ENCODE measurements at places on chromosomes 5 and 9. TPM values are rescaled to one million over a fixed set of nuclear protein-coding genes. Genes with fewer than 3 reads are reported as not detected.
A peak's percentile ranks its signal among the peaks of the same experiment; 100 is the strongest.

SARDH gene
- total RNA-seq = 0.63 TPM

GABRG2 gene
- not detected for total RNA-seq

AQP7 gene
- total RNA-seq = 74.9 TPM

IFNA13 gene
- total RNA-seq = not detected

NR4A3 gene
- 19.9 TPM for total RNA-seq

HTR4 gene
- total RNA-seq = 7.9 TPM

LRRC19 gene
- total RNA-seq = not detected

AFF4 gene
- 47.3 TPM for total RNA-seq

DNA sequence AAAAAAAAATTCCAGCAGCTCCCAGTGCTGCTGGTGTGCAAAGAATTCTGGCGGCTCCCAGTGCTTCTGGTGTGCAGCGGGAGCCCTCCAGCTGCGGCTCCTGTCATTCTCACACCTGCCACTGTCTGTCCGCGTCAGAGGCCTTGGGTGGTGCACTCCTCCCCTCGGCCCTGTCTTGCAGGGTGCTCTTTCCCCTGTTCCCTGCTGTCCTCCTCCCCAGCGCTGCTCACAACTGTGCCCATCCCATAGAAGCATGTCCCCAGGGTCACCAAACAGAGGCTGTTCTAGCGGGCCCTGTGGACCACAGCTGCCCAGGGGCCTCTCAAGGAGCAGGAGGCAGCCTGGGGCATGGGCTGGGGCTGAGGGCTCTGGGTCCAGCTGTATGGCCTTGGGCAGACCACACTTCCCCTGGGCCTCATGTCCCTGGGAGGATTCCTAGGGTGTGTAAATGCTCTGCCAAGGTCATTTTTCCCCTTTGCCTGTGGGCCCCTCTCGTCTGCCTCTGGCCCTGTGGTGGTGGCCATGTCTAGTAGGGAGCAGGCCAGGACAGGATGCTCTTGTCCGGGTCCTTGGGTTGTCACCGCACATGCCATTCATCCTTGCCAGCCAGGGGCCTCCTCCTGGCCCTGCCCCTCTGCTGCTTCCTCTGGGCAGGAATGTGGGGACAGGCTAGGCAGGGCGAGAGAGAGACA lies 68.2 kb downstream of the PHF2 start:
- no peak overlapping the region for H3K27ac ChIP-seq
- H3K36me3 ChIP-seq = peaks cover 40% of the 10 kb centered on the region
- H3K4me3 ChIP-seq = no peak overlapping the region
- H3K4me1 ChIP-seq = no peaks in the 10 kb centered on the region

DNA sequence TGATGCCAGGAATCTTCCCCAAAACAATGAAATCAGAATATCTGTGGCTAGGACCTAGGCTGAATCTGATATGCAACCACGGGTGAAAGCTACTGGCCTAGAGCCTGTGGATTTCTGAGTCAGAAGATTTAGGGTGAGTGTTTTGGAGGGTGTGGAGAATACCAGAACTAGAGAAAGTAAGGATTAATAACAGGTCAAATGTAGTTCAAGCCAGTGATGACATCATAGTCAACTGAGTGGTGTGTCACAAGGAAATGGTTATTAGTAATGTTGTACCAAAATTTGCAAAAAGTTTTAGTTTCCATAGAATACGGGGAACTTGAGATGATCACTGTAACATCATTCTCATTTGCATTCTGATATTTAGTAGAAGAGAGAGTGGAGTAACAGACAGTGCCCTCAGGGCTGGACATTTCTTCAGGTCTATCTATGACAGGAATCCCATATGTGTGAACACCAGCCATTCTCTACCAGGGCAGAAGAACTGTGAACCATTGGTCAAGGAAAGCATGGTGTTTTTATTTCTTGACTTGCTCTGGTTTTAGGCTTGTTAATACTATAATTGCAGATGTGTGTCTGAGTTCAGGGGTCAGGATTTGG lies 3.7 kb downstream of the GALNT12 start:
- no peak overlapping the region for H3K27ac ChIP-seq
- peaks cover 10% of the 10 kb centered on the region for H3K4me1 ChIP-seq

DNA sequence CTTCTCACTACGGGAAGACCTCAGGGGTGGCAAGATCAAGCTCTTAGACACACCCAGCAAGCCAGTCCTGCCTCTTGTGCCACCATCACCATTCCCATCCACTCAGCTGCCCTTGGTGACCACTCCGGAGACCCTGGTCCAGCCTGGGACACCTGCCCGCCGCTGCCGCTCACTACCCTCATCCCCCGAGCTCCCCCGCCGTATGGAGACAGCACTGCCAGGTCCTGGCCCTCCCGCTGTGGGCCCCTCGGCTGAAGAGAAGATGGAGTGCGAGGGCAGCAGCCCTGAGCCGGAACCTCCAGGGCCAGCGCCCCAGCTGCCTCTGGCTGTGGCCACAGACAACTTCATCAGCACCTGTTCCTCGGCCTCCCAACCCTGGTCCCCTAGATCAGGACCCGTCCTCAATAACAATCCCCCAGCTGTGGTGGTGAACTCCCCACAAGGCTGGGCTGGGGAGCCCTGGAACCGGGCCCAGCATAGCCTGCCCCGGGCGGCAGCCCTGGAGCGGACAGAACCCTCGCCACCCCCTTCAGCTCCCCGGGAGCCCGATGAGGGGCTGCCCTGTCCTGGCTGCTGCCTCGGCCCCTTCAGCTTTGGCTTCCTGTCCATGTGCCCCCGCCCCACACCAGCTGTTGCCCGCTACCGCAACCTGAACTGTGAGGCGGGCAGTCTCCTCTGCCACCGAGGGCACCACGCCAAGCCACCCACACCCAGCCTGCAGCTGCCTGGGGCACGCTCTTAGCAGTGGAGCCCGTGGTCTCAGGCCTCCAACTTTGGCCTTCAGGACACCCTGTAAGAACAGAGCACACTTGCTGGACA lies 4.1 kb downstream of the TESK1 start:
- DNase-seq = no peak
- no peaks in the 10 kb centered on the region for H3K27me3 ChIP-seq
- no peak overlapping the region for H3K4me3 ChIP-seq

- H3K27ac ChIP-seq = no peak overlapping the region
- no peak for DNase-seq
- no peaks in the 10 kb centered on the region for H3K27me3 ChIP-seq
- H3K4me1 ChIP-seq = no peaks in the 10 kb centered on the region
- no peaks in the 10 kb centered on the region for H3K36me3 ChIP-seq
Observed at GRCh38 chr9:124242331-124243194, 15.2 kb upstream of the NEK6 start.

- no peaks in the 10 kb centered on the region for H3K36me3 ChIP-seq
- no peaks in the 10 kb centered on the region for H3K27me3 ChIP-seq
- H3K4me1 ChIP-seq = no peaks in the 10 kb centered on the region
- no peak overlapping the region for H3K27ac ChIP-seq
- no peak for DNase-seq
Observed at GRCh38 chr9:8778356-8778755, 978.8 kb upstream of the DMAC1 start.

DNA sequence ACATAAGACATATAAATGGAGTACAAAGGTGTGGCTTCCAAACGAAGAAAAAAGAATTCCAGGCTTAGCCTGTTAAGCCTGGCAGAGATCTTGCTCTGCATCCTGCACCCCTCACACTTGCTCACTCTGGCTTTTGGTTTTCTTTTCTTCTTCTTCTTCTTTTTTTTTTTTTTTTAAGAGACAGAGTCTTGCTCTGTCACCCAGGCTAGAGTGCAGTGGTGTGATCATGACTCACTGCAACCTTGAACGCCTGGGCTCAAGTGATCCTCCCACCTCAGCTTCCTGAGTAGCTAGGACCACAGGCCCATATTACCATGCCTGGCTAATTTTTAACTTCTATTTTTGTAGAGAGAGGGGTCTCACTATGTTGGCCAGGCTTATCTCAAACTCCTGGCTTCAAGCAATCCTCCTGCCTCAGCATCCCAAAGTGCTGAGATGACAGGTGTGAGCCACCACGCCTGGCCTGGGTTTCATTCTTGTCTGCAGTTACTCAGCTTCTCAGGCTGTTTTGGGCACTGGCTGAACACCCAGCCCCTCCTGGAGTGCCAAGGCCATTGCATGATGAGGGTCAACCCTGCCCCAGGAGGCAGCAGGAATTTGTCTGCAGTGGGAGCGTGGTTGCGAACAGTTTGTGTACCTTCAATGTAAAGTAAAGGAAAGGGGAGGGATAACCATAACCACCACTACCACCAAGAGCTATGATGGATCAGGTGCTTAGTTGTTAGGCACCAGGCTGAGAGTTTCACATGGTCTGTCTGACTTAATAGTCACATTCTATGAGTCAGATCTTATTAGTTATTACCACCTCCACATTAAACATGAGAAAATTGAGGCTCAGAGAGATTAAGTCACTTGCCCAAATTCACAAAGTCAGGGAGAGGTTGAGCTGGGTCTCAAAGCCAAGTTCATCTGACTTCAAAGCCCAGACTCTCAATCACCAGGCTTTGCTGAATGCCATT lies 219.2 kb upstream of the PANK3 start:
- peaks cover 10% of the 10 kb centered on the region for H3K4me1 ChIP-seq
- no peaks in the 10 kb centered on the region for H3K27me3 ChIP-seq
- H3K36me3 ChIP-seq = no peaks in the 10 kb centered on the region

DNA sequence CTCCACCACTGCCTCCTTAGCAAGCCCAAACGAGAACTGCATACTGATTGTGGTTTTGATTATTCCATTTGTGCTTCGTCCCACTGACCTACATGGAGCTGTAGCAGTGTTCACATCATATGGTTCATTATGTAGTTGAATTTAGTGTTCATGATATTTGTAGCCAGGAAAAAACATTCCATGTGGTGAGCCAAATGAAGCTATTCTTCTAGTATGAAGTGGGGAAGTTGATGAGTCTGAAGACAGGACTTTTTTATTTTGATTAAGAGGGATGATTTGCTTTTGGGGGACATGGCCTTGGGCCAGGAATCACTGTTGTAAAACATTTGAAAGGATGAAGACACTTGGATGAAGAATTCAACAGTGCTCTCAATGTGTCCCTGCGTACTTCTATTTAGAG lies 192.9 kb upstream of the SLC27A6 start:
- H3K27ac ChIP-seq = no peak overlapping the region
- H3K27me3 ChIP-seq = no peaks in the 10 kb centered on the region
- H3K4me3 ChIP-seq = no peak overlapping the region
- no peaks in the 10 kb centered on the region for H3K36me3 ChIP-seq
- DNase-seq = no peak

GRCh38 chr5:132389585-132390286 lies 20.2 kb downstream of the SLC22A5 start:
- H3K36me3 ChIP-seq = peaks cover 26% of the 10 kb centered on the region
- no peaks in the 10 kb centered on the region for H3K4me1 ChIP-seq
- DNase-seq = no peak
- H3K27ac ChIP-seq = peak overlapping the region; percentile 88

GRCh38 chr5:91382530-91383026 lies 539 bp downstream of the ARRDC3 start:
- peaks cover 5% of the 10 kb centered on the region for H3K36me3 ChIP-seq
- H3K27ac ChIP-seq = peak overlapping the region; percentile 99
- H3K27me3 ChIP-seq = no peaks in the 10 kb centered on the region

DNA sequence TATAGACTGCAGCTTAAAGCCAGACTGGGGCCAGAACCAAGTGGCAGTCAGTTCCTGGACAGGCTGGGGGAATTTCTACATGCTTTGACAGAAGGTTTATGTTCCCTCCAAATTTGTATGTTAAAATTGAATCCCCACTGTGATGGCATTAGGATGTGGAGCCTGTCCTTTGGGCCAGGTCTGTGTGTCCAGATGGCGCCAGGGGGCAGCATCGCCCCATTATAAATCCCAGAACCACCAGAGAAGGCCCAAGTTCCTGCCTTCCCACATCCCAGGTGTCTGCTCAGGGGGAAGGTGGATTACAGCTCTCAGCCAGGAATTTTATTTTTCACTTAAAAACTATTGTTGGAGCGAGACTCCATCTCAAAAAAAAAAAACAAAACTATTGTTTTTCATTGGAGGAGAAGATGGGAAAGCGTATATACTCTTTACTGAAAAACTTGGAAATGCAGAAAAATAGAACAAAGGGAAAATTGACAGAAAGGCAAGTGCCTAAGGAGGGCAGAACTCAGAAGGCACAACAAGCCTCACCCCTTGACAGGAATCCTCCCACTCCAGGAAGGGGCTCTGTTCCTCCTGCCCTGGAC lies 5.0 kb downstream of the IL3 start:
- no peaks in the 10 kb centered on the region for H3K27me3 ChIP-seq
- H3K27ac ChIP-seq = no peak overlapping the region
- H3K36me3 ChIP-seq = no peaks in the 10 kb centered on the region
- no peaks in the 10 kb centered on the region for H3K4me1 ChIP-seq
- no peak for DNase-seq

- no peaks in the 10 kb centered on the region for H3K4me1 ChIP-seq
- H3K4me3 ChIP-seq = no peak overlapping the region
- DNase-seq = no peak
- H3K36me3 ChIP-seq = no peaks in the 10 kb centered on the region
Observed at GRCh38 chr9:133087429-133088145, 25.8 kb downstream of the CEL start.

GRCh38 chr5:93378073-93378472 lies 202.9 kb downstream of the NR2F1-AS1 start:
- H3K27ac ChIP-seq = no peak overlapping the region
- no peaks in the 10 kb centered on the region for H3K36me3 ChIP-seq
- H3K4me1 ChIP-seq = no peaks in the 10 kb centered on the region
- no peak for DNase-seq
- H3K4me3 ChIP-seq = no peak overlapping the region
- H3K27me3 ChIP-seq = no peaks in the 10 kb centered on the region

DNA sequence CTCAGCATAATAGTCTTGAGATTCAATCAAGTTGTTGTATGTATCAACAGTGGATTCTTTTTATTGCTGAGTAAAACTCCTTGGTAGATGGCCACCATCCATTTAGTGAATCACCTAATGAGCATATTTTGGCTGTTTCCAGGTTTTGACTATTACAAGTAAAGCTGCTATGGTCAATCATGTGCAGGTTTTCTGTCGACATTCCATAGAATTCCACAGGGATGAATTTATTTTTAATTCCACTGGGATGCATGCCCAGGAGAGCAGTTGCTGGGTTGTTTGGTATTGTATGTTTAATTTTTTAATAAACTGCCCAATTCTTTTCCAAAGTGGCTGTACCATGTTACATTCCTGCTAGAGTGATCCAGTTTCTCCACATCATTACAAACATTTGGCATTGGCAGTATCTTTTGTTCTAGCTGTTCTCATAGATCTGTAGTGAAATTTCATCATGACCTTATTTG lies 10.5 kb upstream of the S1PR3 start:
- no peak for DNase-seq
- H3K4me1 ChIP-seq = no peaks in the 10 kb centered on the region
- no peak overlapping the region for H3K4me3 ChIP-seq
- H3K27me3 ChIP-seq = no peaks in the 10 kb centered on the region
- no peak overlapping the region for H3K27ac ChIP-seq

- H3K4me3 ChIP-seq = no peak overlapping the region
- H3K36me3 ChIP-seq = no peaks in the 10 kb centered on the region
- no peaks in the 10 kb centered on the region for H3K4me1 ChIP-seq
- no peak overlapping the region for H3K27ac ChIP-seq
- H3K27me3 ChIP-seq = no peaks in the 10 kb centered on the region
Observed at GRCh38 chr9:5524090-5524489, 13.8 kb downstream of the PDCD1LG2 start.
